Large intestine (tissue), 12 donors: ENCODE measurements at places on chromosomes 2 and 18.

- DNase-seq: no peak
- no peaks in the 10 kb centered on the region for H3K4me1 ChIP-seq
- H3K36me3 ChIP-seq: peaks cover 3% of the 10 kb centered on the region
- no peak overlapping the region for H3K27ac ChIP-seq
- no peaks in the 10 kb centered on the region for H3K27me3 ChIP-seq
- H3K4me3 ChIP-seq: no peak overlapping the region
Measured at GRCh38 chr2:121489911-121490583, 40.6 kb upstream of the RNU4ATAC start.

- H3K4me3 ChIP-seq: no peak overlapping the region
- H3K4me1 ChIP-seq: peaks cover 9% of the 10 kb centered on the region
- no peaks in the 10 kb centered on the region for H3K27me3 ChIP-seq
- H3K36me3 ChIP-seq: no peaks in the 10 kb centered on the region
- no peak overlapping the region for H3K27ac ChIP-seq
Measured at GRCh38 chr2:138275292-138275690, 226.3 kb upstream of the SPOPL start.

- H3K4me3 ChIP-seq: no peak overlapping the region
- peaks cover 27% of the 10 kb centered on the region for H3K36me3 ChIP-seq
- DNase-seq: no peak
- H3K27ac ChIP-seq: no peak overlapping the region
- peaks cover 4% of the 10 kb centered on the region for H3K4me1 ChIP-seq
Measured at GRCh38 chr18:12027046-12027445, 45.7 kb downstream of the IMPA2 start.

GRCh38 chr2:138003411-138003810, 39.1 kb downstream of the HNMT start:
- H3K4me3 ChIP-seq: no peak overlapping the region
- no peaks in the 10 kb centered on the region for H3K4me1 ChIP-seq
- no peaks in the 10 kb centered on the region for H3K27me3 ChIP-seq
- no peak for DNase-seq

DNA sequence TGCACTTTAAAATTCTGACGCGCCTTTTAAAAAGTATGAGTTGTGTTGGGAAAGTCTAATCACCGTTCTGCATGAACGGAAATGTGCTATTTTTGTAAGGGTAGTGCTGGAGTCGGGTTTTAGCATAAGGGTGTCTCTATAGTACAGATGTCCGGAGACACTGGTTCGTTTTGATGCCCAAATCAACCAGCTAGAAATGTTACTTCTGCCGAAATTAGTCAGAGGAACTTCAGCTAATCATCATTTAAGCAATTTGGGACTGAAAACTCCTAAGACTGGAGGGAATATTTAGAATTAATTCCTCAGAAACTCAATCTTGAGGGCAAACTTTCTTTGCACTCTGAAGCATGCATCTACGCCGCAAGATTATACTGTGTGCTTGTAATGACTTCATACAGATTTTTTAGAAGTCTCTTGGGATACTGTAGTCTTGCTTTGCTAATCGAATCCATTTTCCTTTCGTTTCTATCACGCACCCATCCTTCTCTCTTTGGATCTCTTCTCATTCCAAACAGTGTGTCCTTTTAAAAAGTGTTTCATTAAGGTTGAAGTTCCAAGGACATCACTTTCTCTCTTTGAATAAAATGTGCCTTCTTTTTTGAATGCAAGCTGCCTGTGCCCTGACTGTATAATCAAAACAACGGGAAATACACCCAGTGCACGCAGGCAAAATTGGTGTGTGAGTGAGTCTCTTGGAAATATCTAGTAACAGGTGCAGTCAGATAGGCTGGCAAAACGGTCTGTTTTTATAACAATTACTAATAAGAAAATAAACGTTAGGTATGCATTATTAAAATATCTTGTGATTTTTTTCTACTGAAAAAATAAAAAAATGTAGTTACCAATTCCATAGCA, 270.9 kb upstream of the TCF4 start:
- H3K36me3 ChIP-seq: no peaks in the 10 kb centered on the region
- no peak overlapping the region for H3K4me3 ChIP-seq
- H3K27ac ChIP-seq: no peak overlapping the region
- no peaks in the 10 kb centered on the region for H3K4me1 ChIP-seq
- H3K27me3 ChIP-seq: no peaks in the 10 kb centered on the region
- no peak for DNase-seq

- peaks cover 28% of the 10 kb centered on the region for H3K4me1 ChIP-seq
- no peak overlapping the region for H3K27ac ChIP-seq
- H3K36me3 ChIP-seq: no peaks in the 10 kb centered on the region
- no peak overlapping the region for H3K4me3 ChIP-seq
- H3K27me3 ChIP-seq: no peaks in the 10 kb centered on the region
Measured at GRCh38 chr18:3727274-3727673, 277.3 kb downstream of the TGIF1 start.

DNA sequence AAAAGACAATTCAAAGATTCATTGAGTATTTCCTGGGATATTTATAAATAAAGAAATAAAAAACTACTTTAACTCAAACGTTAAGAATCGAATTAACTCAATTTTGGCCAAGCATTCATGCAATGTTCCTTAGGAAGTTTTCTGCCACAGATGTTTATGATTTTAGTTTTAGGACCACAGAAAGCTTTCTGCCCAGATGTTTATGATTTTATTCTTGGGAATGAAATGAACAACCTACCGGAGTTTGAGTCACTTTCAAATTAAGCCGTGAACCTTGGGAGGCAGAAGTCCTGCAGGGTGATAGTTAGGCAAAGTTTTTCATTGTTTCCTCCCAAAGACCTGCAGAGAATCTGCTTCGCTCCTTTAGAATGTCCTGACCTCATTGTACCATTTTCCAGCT, 34.7 kb upstream of the MBP start:
- no peaks in the 10 kb centered on the region for H3K4me1 ChIP-seq
- H3K27ac ChIP-seq: no peak overlapping the region
- no peaks in the 10 kb centered on the region for H3K36me3 ChIP-seq
- H3K4me3 ChIP-seq: no peak overlapping the region

DNA sequence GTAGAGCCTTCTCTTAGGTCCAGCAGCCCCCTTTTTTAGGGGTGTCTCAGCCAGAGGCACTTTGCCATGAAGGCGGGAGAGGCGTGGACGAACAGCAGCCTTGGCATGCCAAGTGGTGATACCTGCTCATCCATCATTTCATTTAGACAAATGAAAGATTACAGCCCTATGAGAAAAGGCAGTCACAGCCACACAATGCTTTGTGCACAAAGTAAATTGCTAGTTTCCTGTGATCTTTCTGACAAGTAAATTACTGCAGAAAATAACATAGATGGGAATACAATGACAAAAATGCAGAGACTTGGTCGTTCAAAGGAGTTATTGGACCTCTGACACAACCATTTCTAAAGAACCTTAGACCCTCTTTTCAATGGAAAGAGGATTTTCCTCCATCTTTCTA, 94.9 kb downstream of the RND3 start:
- no peaks in the 10 kb centered on the region for H3K27me3 ChIP-seq
- H3K27ac ChIP-seq: no peak overlapping the region

DNA sequence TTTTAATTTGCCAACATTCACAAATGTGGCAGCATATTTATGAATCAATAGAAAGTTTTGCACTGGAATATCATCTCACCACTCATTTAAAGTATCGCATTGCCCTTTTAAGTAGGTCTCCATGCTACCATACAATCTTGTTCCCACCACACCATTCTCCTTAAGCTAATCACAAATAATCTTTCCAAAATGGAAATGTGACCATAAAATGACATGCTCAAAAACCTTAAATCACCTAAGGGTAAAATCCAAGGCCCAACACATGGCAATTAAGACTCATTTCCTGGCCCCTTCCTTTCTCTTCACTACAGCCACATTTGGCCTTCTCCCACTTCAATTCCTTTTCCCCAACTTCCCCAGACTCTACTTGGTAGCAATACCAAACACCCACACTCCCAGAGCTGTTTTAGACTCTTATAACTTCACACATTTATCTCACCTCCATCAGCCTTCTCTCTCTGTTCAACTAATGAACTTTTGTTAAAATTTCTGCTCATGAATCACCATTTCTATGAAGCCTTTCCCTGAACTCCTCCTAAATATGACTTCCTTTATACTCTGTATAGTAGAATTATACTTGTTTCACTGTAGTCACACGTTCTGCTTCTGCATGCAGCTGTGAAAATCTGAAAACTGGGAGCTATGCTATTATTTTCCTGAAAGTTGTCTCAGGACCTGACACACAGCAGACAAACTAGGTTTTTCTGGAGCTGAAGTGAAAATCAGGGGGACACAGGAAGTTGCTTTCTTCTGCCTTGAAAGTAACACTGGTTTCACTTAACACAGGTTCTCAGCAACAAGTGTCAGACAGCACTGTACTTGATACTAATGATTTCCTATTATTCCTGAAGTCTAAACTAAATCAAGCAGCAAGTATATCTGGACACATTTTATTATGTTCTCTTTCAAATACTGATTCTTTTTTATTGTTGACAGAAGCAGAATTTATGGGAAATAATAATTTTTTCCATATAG, 303.9 kb downstream of the ZEB2 start:
- no peak for DNase-seq
- no peaks in the 10 kb centered on the region for H3K27me3 ChIP-seq
- no peak overlapping the region for H3K4me3 ChIP-seq
- H3K36me3 ChIP-seq: no peaks in the 10 kb centered on the region
- H3K4me1 ChIP-seq: no peaks in the 10 kb centered on the region

- H3K36me3 ChIP-seq: no peaks in the 10 kb centered on the region
- H3K27me3 ChIP-seq: no peaks in the 10 kb centered on the region
- peaks cover 26% of the 10 kb centered on the region for H3K4me1 ChIP-seq
- DNase-seq: no peak
- H3K4me3 ChIP-seq: no peak overlapping the region
- no peak overlapping the region for H3K27ac ChIP-seq
Measured at GRCh38 chr2:40276076-40276475, 175.8 kb downstream of the SLC8A1 start.

DNA sequence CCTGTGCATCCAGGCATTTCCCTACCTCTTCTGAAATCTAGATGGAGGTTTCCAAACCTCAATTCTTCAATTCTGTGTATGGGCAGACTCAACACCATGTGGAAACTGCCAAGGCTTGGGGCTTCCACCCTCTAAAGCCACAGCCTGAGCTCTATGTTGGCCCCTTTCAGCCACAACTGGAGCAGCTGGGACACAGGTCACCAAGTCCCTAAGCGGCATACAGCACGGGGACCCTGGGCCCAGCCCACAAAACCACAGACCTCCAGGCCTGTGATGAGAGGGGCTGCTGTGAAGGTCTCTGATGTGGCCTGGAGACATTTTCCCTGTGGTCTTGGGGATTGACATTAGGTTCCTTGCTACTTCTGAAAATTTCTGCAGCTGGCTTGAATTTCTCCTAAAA, 255.4 kb downstream of the TDRD15 start:
- DNase-seq: no peak
- no peaks in the 10 kb centered on the region for H3K4me1 ChIP-seq
- H3K36me3 ChIP-seq: no peaks in the 10 kb centered on the region
- peaks cover 2% of the 10 kb centered on the region for H3K27me3 ChIP-seq
- no peak overlapping the region for H3K27ac ChIP-seq

DNA sequence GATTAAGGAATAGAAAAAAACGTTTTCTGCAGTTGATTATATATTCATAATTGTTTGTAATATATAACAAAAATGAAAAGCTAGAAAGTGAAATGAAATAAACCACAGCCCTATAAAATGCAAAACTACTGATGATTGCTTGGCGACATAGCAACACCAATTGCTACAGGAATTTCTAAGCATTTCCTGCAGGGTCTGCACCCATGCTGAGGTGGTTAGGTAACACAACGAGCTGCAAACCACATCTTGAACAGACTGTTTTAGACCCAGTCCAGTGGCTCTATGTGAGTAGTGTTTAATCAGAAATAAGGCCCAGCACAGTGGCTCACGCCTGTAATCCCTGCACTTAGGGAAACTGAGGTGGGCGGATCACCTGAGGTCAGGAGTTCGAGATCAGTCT, 17.2 kb upstream of the UGT1A9 start:
- no peak overlapping the region for H3K27ac ChIP-seq
- DNase-seq: no peak
- no peak overlapping the region for H3K4me3 ChIP-seq
- no peaks in the 10 kb centered on the region for H3K4me1 ChIP-seq
- H3K27me3 ChIP-seq: no peaks in the 10 kb centered on the region

DNA sequence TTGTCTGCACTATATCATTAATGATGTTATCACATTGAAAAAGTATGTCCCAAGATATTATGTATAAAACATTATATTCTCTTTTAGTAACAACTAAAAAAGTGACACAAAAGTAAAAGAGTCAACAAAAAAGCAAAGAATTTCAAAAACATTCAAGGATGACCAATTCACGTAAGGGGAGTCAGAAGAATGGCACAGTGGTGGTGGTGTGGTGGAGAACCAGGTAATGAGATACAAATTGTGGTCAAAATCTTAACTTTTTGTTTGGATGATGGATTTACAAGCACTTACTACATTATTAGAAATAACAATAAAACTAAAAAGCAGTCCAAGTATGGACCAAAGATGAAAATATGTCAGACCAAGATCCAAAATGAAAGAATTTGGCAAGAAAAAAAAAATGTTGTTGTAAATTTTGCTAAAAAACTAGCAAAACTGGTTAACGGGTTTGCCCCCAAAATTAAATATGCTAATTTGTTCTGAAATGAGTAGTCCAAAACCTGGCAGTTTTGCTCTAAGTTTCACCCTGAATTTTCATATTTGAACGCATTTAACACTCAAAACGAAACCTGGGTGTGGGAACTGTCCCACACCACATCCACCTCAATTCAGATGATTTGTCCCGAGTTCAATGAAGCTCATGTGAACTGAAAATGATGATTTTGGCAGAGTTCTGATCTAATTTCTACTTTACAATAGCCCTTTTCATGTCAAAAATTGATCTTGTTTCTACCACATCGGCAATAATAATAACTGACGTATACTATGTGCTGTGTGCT, 135.8 kb downstream of the IKZF2 start:
- H3K36me3 ChIP-seq: no peaks in the 10 kb centered on the region
- H3K27me3 ChIP-seq: no peaks in the 10 kb centered on the region
- no peak overlapping the region for H3K4me3 ChIP-seq
- no peak overlapping the region for H3K27ac ChIP-seq
- DNase-seq: no peak

GRCh38 chr2:8171608-8172007, 510.2 kb upstream of the ID2 start:
- H3K4me3 ChIP-seq: no peak overlapping the region
- no peak for DNase-seq
- no peaks in the 10 kb centered on the region for H3K36me3 ChIP-seq
- peaks cover under 1% of the 10 kb centered on the region for H3K4me1 ChIP-seq
- no peak overlapping the region for H3K27ac ChIP-seq

DNA sequence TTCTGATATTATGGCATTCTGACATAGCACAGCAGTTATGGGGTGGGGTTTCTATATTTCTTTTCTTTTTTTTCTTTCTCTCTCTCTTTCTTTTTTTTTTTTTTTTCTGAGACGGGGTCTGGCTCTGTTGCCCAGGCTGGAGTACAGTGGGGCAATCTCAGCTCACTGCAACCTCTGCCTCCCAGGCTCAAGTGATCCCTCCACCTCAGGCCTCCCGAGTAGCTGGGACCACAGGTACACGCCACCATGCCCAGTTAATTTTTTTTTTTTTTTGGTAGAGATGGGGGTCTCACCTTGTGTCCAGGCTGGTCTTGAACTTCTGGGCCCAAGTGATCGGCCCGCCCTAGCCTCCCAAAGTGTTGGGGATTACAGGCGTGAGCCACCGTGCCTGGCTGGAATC, 7.5 kb upstream of the FAM98A start:
- no peak overlapping the region for H3K4me3 ChIP-seq
- DNase-seq: no peak
- H3K27ac ChIP-seq: no peak overlapping the region
- no peaks in the 10 kb centered on the region for H3K36me3 ChIP-seq
- no peaks in the 10 kb centered on the region for H3K4me1 ChIP-seq

- peak overlapping the region; percentile 16 for H3K4me3 ChIP-seq
- H3K36me3 ChIP-seq: no peaks in the 10 kb centered on the region
- peaks cover 2% of the 10 kb centered on the region for H3K4me1 ChIP-seq
- DNase-seq: no peak
- H3K27me3 ChIP-seq: peaks cover 3% of the 10 kb centered on the region
Measured at GRCh38 chr2:38528008-38528442, 74.7 kb downstream of the HNRNPLL start.
